Hepatocyte (in vitro differentiated cells): ENCODE measurements at places on chromosomes 7 and 10.

GRCh38 chr7:121153411-121153810 lies 164.9 kb downstream of the CPED1 start:
- no peak for DNase-seq

- DNase-seq = no peak
Observed at GRCh38 chr7:80960244-80960795, 41.5 kb upstream of the SEMA3C start.

DNA sequence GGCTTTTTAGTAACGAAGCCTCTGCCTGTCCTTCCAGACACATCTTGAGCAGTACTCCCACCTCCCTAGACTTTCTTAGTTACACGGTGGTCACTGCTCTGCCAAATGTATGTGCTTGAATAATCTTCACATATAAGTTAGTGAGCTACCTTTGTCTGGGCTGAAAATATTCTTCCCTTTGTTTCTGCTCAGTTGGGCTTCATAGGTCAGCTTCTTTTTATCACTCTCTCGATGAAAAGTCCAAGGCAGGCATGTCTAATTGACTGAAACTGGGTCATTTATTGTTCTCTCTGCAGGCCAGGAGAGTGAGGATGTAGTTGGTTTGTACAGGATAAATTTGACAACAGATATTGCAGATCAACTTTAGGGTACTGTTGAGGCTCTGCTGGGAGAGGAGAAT lies 636.7 kb upstream of the IGFBP3 start:
- DNase-seq = no peak

- DNase-seq = no peak
Observed at GRCh38 chr7:91431601-91432000, 167.4 kb downstream of the FZD1 start.

DNA sequence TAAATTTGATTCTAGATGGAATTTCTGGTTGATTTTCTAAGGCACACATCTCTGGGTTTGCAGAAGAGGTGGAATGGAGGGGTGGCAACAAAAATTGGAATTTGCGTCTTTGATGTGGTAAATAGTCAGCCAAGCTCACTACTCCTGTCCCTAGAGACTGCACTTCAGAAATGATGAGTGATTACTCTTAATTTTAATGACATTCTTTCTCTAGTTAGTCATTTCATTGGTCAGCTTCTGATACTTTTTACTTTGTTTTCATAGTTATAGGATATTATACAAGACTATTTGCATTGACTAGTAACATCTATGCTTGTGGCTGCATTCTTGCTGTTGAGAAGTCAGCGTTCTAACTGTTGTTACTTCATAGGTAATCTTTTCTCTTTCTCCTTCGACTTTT lies 658.3 kb downstream of the SUGCT start:
- DNase-seq = no peak

DNA sequence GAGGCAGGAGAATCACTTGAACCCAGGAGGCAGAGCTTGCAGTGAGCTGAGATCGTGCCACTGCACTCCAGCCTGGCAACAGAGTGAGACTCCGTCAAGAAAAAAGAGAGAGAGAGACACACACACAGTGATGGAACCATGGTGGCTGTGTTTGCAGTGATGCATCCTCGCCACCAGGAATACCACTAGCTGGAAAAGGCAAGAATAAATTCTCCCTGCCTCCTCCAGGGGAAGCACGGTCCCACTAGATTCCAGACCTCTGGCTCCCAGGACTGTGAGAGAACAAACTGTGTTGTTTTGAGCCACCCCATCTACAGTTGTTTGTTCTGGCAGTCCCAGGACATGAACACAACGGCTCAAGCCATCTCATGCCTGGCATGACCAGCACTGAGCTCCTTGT lies 320.3 kb upstream of the FOXK1 start:
- DNase-seq = no peak

GRCh38 chr10:17227367-17228090 lies 512 bp upstream of the VIM start:
- DNase-seq = no peak

DNA sequence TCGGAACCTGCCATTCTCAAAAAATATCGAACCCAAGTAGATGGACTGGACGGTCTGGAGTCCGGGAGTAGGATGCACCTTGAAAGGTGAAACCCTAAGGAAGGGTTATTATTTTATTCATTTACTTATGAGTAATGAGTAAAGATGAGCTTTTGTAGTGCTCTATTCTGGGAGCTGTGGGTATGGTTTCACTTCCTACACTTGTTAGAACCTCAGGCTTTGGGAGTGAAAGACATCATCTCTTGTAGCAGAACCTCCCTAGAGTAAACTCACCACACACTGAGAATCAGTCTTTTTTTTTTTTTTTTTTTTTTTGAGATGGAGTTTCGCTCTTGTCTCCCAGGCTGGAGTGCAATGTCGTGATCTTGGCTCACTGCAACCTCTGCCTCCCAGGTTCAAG lies 389.4 kb upstream of the AUTS2 start:
- DNase-seq = no peak

GRCh38 chr10:130138479-130138866 lies 2.3 kb downstream of the GLRX3 start:
- peak; percentile 85 for DNase-seq

DNA sequence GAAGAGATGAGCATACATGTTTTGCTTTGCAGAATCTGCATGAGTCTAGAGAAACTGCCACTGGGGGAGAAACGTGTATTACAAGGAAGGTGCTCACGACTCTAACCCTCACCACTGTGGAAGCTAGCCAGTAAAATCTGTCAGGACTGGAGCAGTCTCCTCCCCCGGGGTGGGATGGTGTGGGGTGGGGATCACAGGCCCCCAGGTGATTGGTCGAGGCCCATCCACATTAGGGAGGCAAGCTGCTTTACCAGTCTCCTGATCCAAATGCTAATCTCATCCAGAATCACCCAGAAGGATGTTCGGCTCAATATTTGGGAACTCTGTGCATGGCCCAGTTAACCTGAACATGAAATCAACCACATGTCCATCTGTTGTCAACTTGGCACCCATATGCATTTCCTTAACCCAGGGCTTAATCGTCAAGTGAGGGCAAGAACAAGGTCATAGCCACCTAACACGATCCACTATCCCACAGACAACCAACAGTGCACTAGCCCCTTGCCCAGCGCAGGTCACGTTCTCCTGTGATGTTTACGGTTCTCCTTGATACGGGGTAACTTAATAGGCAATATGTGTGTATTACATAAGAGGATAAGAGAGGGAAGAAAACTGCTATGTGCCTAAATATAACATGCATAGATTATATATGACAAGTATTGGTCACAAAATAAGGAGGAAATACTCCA lies 40.8 kb downstream of the DNAJB6 start:
- DNase-seq = no peak

DNA sequence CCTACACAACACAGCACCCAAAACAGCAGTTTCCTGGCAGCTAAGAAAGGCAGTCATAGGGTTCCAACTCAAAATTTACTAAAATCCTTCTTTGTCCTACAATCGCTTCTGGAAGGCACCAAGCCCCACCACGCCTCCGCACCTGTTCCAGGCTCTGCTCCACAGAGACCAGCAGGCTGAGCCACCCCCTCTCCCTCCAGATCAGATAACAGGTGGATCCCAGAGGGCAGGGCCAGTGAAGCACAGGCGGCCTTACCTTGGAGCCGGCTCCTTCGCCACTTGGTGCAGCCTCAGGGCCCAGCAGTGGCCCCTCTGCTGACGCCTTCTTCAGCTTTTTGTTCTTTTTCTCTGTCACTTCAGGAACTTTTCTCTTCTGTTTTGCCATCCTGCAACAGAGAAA lies 33.0 kb downstream of the ZFAND2A start:
- DNase-seq = no peak

DNA sequence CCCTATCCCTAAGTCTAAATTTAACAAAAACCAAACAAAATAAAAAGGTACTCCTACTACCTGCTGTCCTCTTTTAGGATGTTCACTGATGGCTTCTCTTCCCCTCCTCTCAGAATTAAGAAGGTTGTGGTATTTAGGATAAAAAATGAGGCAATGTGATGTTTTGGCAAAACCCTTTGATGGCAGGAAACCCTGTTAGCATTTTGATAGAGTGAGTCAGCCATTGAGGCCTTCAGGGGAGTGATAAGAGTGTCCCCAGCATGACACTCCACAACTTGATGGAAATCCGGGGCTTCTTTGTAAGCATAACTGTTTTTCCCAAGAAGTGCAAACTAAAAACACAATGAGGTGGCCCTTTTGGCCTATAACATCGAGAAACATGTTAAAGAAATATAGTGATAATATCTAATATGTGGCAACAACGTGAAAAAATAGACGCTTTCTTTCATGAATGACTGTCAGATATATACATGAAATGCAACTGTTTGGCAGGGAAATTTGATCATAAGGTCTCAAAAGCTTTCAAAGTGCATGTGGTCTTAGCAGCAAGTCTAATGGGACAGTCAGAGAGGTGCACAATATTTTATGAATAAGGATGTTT lies 55.0 kb downstream of the PRTFDC1 start:
- DNase-seq = no peak

DNA sequence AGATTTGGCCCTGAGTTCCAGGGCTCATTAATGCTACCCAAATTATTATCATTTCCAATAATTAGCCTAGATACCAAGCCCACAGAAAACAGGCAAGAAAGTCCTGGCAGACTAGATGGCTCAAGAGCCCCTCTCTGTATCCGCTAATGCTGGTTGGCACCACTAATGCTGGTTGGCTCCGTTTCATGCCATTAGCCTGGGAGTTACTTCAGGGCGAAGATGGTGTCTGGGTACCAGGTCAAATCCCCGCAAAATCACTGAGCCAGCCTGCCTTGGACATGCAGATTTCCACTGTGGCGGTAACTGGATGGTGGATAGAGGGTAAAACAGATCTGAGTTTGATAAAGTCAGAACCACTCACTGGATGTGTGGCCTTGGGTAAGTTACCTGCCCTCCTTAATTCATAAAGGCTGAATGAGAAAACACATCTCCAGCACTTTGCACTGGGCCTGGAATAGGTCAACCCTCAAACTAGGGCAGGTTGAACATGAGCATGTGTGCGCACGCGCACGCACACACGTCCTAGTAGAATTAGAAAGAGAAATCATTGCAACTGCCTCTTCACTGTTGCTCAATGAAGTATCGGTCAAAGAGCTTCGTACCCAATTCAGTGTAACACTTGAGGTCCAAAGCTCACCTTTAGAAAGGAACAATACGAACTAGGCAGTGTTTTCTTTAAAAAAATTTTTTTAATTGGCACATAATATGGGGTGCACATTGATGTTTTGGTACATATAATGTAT lies 91.5 kb downstream of the PRPF18 start:
- no peak for DNase-seq

DNA sequence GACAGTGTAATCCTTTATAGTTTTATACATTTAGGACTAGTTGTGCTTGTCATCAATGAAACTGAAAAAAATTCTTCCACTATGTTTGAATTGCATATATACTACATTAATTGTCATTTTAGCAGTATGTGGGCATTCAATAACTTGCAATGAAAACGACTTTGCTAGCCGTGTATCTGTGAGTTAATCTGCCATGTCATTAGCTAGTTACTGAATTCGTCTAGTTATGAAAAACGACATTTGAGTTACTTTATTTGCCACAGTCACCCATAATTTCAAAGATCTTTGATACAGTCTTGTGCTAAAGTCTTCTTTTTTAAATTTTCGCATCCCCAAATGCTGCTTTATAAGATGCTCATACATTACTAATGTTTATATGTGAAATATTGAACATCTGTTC lies 18.3 kb upstream of the SMC3 start:
- DNase-seq = no peak

DNA sequence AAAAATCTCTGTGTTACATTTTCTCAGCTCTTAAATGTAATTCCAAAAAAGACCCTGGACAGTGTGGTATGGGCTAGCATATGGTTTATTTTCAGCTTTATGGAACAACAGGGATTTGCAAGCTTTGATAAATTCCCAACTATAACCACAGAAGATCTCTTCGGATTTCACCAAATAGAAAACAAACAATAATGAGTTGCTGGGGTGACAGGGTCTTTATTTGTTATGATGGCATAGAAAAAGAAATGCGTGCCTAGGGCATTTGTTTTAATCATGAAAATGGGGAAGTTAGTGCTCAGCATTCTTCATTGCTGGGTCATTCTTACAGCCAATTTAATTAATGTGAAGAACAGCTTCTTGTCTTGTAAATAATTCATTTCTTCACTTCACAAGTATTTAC lies 139.0 kb downstream of the LRRN3 start:
- no peak for DNase-seq

GRCh38 chr7:463362-463781 lies 56.3 kb downstream of the PDGFA start:
- DNase-seq = no peak

- no peak for DNase-seq
Observed at GRCh38 chr10:77086081-77086480, 551.5 kb downstream of the KCNMA1 start.

GRCh38 chr10:86914734-86915133 lies 42.7 kb downstream of the MMRN2 start:
- DNase-seq = no peak

GRCh38 chr10:3009341-3009740 lies 58.0 kb upstream of the PFKP start:
- DNase-seq = no peak

DNA sequence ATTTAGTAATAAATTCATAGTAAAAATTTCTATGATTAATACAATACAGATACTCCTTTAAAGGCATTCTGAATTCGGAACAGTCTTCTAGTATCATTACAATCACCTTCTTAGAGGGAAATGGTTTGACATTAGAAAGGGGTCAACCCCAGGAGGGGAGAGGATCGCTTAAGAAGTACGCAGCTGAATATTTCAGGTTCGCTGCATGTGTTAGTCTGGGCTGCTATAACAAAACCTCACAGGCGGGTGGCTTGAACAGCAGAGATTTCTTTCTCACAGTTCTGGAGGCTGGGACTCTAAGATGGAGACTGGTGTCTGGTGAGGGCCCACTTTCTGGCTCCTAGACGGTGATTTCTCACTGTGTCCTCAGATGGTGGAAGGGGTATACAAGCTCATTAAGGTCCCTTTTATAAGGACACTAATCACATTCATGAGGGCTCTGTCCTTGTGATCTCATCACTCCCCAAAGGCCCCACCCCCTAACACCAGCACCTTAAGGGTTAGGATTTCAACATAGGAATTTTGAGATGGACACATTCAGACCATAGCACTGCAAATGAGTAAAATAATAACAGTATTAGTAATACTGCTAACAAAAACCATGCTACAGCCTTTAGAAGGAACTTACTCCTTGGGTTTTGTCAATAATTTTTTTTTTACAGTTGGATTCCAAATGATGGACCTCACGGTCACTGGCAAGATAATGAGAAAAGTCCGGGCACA lies 34.0 kb downstream of the GNA12 start:
- DNase-seq = no peak

DNA sequence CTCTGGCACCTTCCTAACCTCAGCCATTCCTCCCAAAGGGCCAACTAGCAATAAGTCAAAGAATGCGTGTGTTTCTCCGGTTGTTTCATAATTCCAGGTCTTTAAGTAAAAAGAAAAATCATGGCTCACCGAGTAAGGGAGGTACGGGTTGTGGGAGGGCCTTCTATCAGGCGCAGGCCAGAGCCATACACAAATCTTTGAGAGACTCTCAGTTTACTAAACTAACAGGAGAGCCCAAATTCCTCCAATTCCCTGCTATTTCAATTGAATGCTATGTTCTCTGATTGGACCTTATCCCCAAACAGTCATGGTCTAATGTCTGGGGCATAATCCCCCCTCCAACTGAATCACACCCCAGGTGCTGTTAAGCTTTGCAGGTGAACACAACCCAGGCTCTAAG lies 26.2 kb upstream of the SLF2 start:
- DNase-seq = no peak

GRCh38 chr7:5657901-5658300 lies 123.6 kb downstream of the RNF216 start:
- no peak for DNase-seq
